AG08395 (cell line): ENCODE measurements at places on chromosomes 3 and 15.
A peak's percentile ranks its signal among the peaks of the same experiment; 100 is the strongest.

- no peak for DNase-seq
Observed at GRCh38 chr3:171699601-171700000, 110.7 kb downstream of the PLD1 start.

GRCh38 chr3:52181543-52181942 lies 16.4 kb upstream of the ALAS1 start:
- DNase-seq = peak; percentile 79

- peak; percentile 30 for DNase-seq
Observed at GRCh38 chr3:106628407-106628806, 748.8 kb upstream of the CCDC54 start.

DNA sequence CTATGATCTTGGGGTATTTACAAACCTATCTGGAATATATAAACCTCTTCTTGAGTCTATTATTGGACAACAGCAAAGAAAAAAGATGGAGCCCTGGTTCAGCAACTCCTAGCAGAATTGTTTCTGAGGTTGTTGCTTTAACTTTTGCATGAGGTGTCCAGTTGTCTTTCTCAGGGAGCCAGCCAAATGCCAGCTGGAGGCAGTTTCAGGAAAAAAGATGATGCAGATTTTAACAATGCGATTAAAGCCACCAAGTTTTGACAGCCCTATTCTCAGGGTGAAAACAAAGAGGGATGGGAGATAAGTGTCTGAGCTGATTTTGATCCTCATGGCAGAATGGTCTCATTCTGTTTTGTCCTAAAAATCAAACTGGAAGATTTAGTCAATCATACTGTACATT lies 181.6 kb upstream of the RASGRP1 start:
- peak; percentile 45 for DNase-seq

- DNase-seq = no peak
Observed at GRCh38 chr15:70493787-70494516, 269.4 kb downstream of the UACA start.

DNA sequence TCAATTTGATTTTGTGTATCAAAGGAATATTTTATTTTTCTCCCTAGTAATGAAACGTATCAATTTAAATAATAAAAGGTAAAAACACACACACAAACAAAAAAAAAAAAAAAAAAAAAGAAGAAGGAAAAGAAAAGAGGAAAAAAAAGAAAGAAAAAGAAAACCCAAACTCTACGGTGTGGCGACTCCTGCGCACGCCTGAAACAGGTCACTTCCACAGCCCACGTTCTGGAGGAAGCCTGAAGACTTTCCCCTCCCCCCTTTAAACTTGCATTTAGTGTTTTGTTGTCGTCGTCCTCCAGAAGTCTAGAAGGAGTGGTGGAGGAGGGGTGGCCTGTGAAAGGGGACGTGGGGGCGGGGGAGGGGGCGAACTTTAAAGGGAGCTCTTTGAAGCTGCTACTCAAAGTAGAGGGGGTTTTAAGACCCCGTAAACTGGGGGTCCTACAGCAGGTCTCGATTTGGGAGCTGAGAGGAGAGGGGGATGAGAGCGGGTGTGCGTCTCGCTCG lies 2.3 kb upstream of the TLE3 start:
- DNase-seq = no peak

DNA sequence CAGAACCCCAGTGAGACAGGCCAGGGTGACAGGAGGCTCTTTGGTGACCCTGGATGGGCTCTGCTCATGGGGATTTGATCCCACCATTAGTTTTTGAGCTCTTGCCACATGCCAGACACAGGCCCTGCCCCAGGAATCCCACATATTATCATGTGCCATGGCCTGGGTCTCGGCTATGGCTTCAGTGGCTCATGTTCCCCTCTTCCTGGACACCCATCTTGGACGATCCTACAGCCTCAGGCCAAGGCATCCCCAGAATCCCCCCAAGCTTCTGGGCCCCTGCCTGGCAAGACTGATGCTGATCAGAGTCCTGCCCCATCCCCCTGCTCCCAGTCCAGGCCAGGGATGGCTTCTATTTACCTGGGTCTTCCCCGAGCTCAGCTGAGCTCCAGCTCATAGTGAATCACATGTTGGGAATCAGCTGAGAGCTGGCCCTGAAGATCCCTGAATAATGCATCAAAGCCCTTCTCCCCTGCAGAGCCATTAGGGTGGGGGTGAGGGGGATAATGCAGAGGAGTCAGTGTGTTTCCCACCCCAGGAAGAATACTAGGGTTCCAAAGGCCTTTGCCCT lies 50.9 kb upstream of the CHRNB4 start:
- no peak for DNase-seq
